ENCODE measurements at places on chromosomes 16 and 17.

- DNase-seq: no peak
Measured at GRCh38 chr17:381516-381915, 28.9 kb upstream of the RPH3AL start.

- DNase-seq: no peak
Measured at GRCh38 chr17:296906-297690, 55.5 kb downstream of the RPH3AL start.

DNA sequence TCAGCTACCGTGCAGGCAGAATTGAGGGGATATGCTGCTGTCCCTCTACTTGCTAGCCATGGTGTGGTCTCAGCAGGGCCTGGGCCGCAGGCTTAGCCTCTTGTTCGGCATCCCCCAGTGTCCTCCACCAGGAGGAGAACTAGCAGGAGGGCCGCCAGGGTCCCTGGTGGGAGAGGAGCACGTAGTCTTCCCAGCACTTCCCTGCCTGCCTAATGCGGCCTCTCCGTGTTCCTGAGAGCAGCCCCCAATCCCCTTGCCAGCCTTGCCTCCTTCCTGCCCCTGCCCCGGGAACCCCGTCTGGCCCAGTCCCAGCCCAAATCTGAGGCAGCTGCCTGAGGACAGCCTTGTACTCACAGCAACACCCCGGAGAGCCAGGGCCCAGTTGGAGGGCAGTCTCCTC is 38.1 kb downstream of the PLD6 start:
- DNase-seq: no peak

- peak; percentile 63 for DNase-seq
Measured at GRCh38 chr17:81291662-81292061, 3.4 kb downstream of the SLC38A10 start.

GRCh38 chr17:3712811-3713463 is 10.8 kb upstream of the HASPIN start:
- no peak for DNase-seq

GRCh38 chr17:74566132-74566753 is 1.1 kb downstream of the CD300H start:
- no peak for DNase-seq

DNA sequence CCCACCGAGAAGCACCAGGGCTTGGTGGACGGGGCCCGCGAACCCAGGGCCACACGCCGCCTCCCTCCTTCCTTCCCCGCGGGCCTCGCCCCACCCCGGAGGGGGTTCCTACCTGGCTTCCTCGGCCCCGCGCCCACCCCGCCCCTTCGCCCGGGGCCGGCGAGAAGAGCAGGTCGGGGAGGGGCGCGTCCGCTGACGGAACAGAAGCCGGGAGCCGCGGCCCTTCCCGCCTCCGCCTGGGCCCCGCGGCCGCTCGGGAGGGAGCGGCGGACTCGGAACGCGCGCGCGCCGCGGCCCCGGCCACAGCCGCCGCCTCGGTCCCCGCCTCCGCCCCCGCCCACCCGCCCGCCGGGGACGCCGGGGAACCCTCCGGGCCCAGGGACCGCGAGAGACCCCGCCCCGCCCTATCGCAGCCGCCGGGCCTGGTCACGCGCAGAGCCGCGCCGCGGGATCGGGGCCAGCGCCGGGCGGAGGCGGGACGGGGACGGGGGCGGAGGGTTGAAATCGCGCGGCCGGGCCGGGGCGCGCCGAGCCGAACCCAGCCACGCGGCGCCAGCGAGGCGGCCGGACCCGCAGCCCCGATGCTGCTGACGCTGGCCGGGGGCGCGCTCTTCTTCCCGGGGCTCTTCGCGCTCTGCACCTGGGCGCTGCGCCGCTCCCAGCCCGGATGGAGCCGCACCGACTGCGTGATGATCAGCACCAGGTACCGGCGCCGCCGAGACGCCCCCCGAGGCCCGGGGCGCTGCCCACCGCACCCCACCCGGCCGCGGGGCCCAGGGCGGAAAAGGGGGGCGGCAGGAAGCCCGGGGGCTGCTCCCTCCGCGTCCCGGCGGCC is at the start of gene TLCD3A:
TLCD3A (plus strand) TSS at position 530 of the 835 bp plus-strand sequence; CDS start at position 582, 52 bp downstream.
- peak; percentile 34 for DNase-seq

GRCh38 chr17:77434136-77435114 is 293.7 kb downstream of the SEC14L1 start:
- no peak for DNase-seq

- DNase-seq: no peak
Measured at GRCh38 chr17:11140043-11140442, 101.0 kb upstream of the SHISA6 start.

GRCh38 chr17:65485388-65486299 is 75.8 kb downstream of the AXIN2 start:
- no peak for DNase-seq

GRCh38 chr17:5511401-5512225 is 25.2 kb downstream of the MIS12 start:
- DNase-seq: no peak

DNA sequence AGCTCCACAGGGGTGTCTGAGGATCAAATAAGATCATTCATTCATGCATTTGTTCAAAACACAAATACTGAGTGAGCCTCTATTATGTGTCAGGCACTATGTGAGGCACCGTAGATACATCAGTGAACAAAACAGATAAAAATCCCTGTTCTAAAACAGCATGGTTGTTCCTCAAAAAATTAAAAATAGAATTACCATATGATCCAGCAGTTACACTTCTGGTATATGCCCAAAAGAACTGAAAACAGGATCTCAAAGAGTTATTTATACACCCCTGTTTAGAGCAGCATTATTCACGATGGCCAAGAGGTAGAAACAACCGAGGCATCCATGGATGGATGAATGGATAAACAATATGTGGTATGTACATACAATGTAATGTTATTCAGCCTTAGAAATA is 15.4 kb downstream of the PIPOX start:
- DNase-seq: no peak

- no peak for DNase-seq
Measured at GRCh38 chr17:68095205-68095811, 59.8 kb downstream of the KPNA2 start.

- no peak for DNase-seq
Measured at GRCh38 chr17:33416131-33416530, 123.0 kb upstream of the ASIC2 start.

GRCh38 chr17:58305626-58306025 is 23.0 kb downstream of the TSPOAP1 start:
- no peak for DNase-seq

Data from T-helper 2 cell (primary cell).